ENCODE measurements at places on chromosomes 11 and 22.

DNA sequence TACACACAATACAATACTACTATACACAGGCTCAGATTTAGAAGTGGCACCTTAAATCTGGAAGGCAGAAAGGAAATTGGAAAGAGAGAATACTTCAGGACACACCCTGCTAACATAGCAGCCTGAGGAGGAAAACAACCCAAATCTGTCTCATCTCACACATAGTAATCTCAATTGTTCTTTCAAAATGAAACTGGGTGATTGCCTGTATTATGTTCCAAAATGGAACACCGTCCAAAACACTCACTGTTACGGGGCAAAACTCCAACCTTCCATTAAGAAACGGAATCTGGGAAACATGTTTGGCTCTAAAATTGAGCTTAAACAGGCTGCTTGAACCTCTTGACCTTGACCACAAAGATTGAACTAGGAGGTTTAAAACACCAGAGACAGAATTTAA is 572.6 kb downstream of the OPCML start:
- no peak for DNase-seq

GRCh38 chr11:130588471-130588870 is 140.0 kb downstream of the ADAMTS15 start:
- no peak for DNase-seq

DNA sequence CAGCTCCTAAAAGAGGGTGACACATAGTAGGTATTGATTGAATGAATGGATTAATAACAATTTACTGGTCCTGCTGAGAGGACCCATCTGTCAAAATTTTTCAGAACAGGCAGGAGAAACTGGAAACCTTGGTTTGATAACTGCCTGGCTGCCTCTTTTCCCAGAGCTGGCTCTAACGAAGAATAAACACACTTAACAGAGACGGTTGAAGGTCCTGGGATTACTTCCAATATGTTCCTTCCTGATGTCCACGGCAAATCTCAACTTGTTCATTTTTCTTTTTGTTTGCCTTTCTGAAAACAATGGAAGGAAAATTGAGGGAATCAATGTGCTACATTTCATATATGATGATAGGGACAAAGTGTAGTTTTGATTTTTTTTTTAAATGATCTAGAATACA is 76.5 kb upstream of the SYT13 start:
- no peak for DNase-seq

DNA sequence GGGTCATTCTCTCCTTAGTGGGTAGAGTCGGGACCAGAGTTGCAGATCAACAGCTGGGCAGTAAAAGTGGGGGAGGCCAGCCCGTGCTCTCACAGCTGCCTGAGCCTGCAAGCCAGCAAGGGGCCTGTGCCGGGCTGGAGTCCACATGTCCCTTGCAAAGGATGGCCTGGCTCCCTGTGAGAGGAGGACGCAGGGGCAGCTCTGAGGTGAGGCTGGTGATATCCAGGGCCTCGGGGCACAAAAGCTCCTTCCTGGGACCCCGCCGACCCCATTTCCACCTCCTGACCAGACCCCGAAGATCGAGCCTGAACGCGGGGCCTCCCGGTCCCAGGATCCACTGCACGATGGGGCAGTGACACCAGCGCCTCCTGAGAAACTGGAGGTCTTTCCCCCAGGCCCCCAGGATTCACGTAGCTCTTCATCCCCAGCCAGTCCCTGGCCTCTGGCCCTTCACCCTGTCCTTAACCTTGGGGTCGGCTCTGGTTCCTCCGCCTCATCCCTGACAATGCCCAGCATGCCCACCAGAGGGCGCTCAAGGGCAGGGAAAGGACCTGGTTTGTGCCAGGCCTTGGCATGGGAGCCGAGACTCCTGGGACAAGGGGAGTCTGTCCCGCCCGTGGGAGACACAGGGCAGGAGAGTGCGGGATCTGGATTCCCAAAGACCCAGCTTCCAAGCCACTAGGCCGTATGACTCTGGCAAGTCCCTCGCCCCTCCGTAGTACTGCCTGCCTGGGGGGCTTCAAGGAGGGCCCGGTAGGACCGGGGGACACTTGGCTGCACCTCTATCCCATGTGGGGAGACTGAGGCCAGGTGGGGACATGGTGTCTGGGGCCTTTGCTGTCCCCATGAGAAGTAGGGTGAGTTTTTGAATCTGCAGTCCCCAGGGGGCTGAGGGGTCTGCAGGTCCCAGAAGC is 17.8 kb upstream of the WNT7B start:
- DNase-seq: peak; percentile 84

DNA sequence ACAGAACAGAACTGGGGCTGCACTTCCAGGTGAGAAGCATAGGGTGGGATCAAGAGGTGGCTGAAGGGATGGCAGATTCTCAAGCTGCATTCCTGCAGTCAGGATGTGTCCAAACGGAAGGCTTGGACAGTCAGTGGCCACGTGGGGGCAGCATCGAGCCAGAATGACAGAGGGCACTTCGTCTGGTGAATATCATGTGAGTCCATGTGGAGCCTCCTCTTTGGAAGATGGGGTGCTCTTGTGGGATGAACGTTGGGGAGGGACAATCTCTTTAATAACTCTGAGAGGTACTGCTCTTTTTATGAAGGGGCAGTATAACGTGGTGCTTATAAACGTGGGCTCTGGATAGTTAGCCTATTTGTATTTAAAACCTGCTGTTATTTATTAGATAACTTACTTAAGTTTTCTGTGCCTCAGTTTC is 154.9 kb upstream of the NAV2 start:
- DNase-seq: no peak

GRCh38 chr11:38252620-38253019 is 1654.6 kb upstream of the RAG2 start:
- DNase-seq: no peak

DNA sequence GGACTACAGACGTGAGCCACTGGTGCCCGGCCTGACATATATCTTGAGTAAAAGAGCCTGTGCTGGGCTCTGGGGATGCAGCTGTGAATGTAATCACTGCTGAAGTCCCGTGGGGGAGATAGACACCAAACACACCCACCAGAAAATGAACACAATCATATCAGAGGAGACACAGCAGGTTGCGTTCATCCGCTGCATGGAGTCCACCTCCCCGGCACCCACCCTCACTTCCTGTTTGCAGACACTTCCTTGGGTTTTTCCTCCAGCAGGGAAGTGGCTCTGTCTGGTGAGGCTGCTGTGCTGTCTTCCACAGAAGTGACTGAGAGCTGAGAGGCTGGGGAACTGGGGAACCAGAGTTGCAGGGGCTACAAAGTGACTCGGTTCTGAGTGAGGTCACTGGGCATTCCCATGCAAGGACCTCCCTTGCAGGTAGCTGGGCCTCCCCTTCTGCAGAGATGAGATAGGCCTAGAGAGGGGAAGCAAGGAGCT is 7.2 kb downstream of the MICALL1 start:
- DNase-seq: no peak

Measured in upper lobe of left lung (tissue), 6 donors.